ENCODE measurements at places on chromosomes 16 and 17. TPM values are rescaled to one million over a fixed set of nuclear protein-coding genes. Genes with fewer than 3 reads are reported as not detected.

The PITPNM3 gene
- 2.1 TPM for total RNA-seq

The CBX8 gene
- total RNA-seq: 13.9 TPM

The DPEP2 gene
- not detected for total RNA-seq

The TNRC6A gene
- 28.8 TPM for total RNA-seq

The KRTAP3-2 gene
- total RNA-seq: 0.26 TPM

The CDYL2 gene
- 0.38 TPM for total RNA-seq

The RAB40C gene
- total RNA-seq: 19.3 TPM

The WFDC1 gene
- not detected for total RNA-seq

The OR4D1 gene
- total RNA-seq: not detected

The KRTAP1-3 gene
- total RNA-seq: not detected

The TOP2A gene
- 183 TPM for total RNA-seq
